ENCODE measurements at places on chromosomes 1 and 21. TPM values are rescaled to one million over a fixed set of nuclear protein-coding genes. Genes with fewer than 3 reads are reported as not detected.

DNA sequence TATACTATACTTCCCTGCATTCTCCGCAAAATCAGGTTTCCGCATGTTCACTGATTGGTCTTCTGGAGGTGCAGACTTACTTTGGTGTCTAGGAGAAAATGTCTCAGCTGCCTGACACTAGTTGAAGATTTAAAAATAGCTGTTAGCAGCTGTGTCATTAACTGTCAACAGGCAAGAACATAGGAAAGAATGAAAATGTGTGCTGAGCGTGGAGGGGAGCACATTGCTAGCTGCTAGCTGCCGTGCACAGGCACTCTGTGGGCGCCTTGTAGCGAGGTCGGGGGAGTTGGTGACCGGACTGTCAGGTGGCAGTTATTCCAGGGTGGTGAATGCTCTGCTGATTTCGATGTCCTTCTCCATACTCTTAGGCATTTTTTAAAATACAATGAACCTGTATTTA lies 5.2 kb downstream of the FAAH start:
- no peak for DNase-seq
- no peak overlapping the region for H3K4me3 ChIP-seq
- no peak overlapping the region for H3K27ac ChIP-seq
- no peaks in the 10 kb centered on the region for H3K4me1 ChIP-seq

DNA sequence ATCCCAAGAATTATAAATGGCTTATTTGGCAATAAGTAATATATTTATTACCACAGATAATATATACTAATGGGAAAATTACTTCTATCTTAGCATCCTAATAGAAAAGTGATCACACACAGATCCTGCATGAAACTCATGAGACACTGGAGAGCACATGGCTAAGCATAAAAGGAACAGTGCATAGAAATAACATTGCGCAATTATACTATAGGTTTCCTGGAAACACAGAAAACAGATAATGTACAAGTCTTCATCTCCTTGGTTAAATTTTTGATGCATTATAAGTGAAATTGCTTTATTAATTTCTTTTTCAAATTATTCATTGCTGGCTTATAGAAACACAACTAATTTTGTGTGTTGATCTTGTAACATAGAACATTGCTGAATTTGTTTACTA lies 210.4 kb downstream of the USH2A start:
- H3K36me3 ChIP-seq: no peaks in the 10 kb centered on the region
- no peak for DNase-seq

The CTSS gene
- 0.18 TPM for total RNA-seq

GRCh38 chr21:17250778-17251241 lies 262.0 kb upstream of the CXADR start:
- no peak for DNase-seq
- no peaks in the 10 kb centered on the region for H3K4me1 ChIP-seq
- H3K27me3 ChIP-seq: no peaks in the 10 kb centered on the region
- no peak overlapping the region for H3K4me3 ChIP-seq
- no peaks in the 10 kb centered on the region for H3K36me3 ChIP-seq
- H3K27ac ChIP-seq: no peak overlapping the region

- no peaks in the 10 kb centered on the region for H3K27me3 ChIP-seq
- H3K4me1 ChIP-seq: no peaks in the 10 kb centered on the region
- H3K27ac ChIP-seq: no peak overlapping the region
- DNase-seq: no peak
- H3K36me3 ChIP-seq: no peaks in the 10 kb centered on the region
- no peak overlapping the region for H3K4me3 ChIP-seq
These were observed 113.4 kb upstream of the ATP1A1 start for GRCh38 chr1:116259663-116260062.

The FCRL1 gene
- total RNA-seq: not detected

The KCNK2 gene
- 86.9 TPM for total RNA-seq

- H3K4me3 ChIP-seq: no peak overlapping the region
- DNase-seq: no peak
- H3K4me1 ChIP-seq: peaks cover 9% of the 10 kb centered on the region
These were observed 60.9 kb downstream of the GLIS1 start for GRCh38 chr1:53678046-53678445.

All from IMR-90 (cell line).